ENCODE measurements at places on chromosomes 16 and 17. TPM values are rescaled to one million over a fixed set of nuclear protein-coding genes. Genes with fewer than 3 reads are reported as not detected.

LRRC36 gene
- polyA plus RNA-seq = 2.3 TPM

DNA sequence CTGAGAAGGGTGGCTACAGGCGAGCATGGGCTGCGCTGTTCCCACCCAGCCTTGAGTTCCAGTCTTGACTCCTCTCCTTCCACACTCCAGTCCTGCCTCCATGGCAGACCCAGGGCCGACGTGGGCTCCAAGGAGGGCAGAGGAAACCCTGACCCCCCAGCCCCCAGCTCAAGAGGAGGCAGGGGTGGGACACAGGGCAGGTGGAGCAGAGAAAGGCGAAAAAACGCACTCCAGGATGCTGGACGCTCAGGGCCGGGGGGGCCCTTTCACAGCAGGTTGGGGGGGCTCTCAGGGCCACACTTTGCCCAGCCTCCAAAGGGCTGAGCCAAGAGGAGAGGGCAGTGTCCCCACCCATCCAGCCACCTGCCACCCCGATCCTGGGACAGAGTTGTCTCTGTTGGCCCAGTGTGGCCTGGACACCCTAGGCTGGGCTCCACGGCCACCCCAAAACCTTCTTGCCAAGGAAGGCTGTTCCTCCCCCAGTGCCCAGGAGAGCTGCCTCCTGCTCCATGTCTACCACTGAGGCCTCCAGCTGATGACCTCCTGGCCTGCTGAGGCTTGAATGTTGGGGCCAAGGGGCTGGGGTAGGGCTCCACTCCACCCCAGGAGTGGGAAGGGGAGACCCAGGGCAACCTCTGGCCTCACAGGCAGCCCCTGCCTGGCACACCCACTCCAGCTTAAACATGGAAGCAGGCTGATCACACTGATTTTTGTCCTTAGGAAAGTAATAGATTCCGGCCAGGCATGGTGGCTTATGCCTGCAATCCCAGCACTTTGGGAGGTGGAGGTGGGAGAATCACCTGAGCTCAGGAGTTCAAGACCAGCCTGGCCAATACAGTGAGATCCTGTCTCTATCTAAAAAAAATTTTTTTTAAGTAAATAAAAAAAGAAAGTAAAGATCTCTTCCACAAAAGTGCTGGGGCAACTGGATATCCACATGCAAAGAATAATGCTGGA lies 7.4 kb upstream of the CCDC57 start:
- no peak overlapping the region for H3K4me3 ChIP-seq
- DNase-seq = no peak
- H3K27ac ChIP-seq = peak overlapping the region; percentile 98
- no peaks in the 10 kb centered on the region for H3K36me3 ChIP-seq

GRCh38 chr17:8700546-8700945 lies 44.1 kb downstream of the CCDC42 start:
- DNase-seq = no peak
- no peak overlapping the region for H3K4me3 ChIP-seq
- H3K36me3 ChIP-seq = no peaks in the 10 kb centered on the region

- no peak overlapping the region for H3K4me3 ChIP-seq
- H3K27ac ChIP-seq = no peak overlapping the region
- DNase-seq = no peak
- no peaks in the 10 kb centered on the region for H3K27me3 ChIP-seq
- peaks cover under 1% of the 10 kb centered on the region for H3K36me3 ChIP-seq
- H3K4me1 ChIP-seq = peaks cover 66% of the 10 kb centered on the region
Observed at GRCh38 chr16:23500862-23501225, 9.4 kb downstream of the GGA2 start.

DNA sequence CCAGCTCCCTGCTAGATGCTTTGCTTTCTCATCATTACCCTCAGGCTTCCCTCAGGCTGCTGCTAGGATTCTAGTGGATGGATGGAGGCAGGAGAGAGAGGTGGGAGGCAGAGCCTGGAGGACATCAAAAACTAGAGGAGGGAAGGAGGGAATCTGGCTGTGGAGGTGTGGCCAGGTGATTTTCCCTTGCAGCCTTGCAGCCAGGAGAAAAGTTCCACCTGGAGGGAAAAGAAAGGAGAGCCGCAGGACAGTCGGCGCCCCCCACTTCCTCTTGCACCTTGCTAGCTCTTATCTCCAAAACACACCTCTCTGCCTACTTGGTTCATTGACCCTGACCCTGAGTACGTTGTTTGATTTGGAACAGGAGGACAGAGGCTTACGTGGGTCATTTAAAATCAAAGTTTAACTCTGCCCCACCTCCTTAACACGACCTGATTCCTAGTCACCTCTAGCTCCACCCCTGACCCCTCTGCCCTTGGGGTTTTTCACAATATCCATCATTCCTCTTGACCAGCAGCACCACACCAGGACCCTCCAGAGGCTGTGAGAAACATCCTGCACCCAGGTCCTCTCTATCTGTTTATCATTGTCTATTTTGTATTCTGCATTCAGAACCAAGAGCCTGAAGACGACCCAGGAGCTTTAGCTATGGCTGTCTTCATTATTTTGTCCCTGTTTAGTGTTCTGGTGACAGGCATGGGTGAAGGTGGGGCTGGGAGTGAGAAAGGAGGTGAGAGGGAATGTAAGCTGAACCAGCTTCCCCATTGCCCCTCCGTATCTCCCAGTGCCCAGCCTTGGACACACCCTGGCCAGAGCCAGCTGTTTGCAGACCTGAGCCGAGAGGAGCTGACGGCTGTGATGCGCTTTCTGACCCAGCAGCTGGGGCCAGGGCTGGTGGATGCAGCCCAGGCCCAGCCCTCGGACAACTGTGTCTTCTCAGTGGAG lies 15.9 kb downstream of the AOC3 start:
- no peaks in the 10 kb centered on the region for H3K4me1 ChIP-seq
- H3K27ac ChIP-seq = no peak overlapping the region
- no peak for DNase-seq
- no peak overlapping the region for H3K4me3 ChIP-seq
- no peaks in the 10 kb centered on the region for H3K36me3 ChIP-seq

- no peaks in the 10 kb centered on the region for H3K4me1 ChIP-seq
- no peaks in the 10 kb centered on the region for H3K27me3 ChIP-seq
- no peak overlapping the region for H3K4me3 ChIP-seq
- H3K36me3 ChIP-seq = no peaks in the 10 kb centered on the region
Observed at GRCh38 chr17:66630828-66631472, 204.0 kb upstream of the CACNG5 start.
